ENCODE measurements at places on chromosomes 5 and 9.

- DNase-seq: no peak
These were observed 23.6 kb downstream of the COL27A1 start for GRCh38 chr9:114178756-114179450.

GRCh38 chr5:132433141-132433540, 57.4 kb downstream of the IRF1 start:
- no peak for DNase-seq

GRCh38 chr5:127011961-127012644, 18.3 kb downstream of the MARCHF3 start:
- DNase-seq: no peak

GRCh38 chr5:179509845-179510244, 40.5 kb upstream of the RUFY1 start:
- no peak for DNase-seq

GRCh38 chr9:19876569-19877316, 87.9 kb upstream of the SLC24A2 start:
- DNase-seq: no peak

DNA sequence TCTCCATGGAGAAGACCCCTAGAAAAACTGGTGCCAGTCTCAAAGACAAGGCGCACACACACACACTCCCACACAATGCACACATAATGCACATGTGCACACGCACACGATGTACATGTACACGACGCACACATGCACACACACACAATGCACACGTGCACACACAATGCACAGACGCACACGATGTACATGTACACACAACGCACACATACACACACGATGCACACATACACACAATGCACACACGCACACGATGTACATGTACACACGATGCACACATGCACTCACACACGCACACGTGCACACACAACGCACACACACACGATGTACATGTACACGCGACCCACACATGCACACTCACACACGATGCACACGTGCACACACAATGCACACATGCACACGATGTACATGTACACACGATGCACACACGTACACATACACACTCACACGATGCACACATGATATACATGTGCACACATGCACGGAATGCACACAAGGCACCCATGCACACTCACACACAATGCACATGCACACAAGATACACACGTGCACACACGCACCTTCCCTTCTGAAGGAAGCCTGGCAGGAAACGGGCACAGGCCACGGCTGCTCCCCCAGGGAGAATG, 76.5 kb downstream of the VAV2 start:
- no peak for DNase-seq

- no peak for DNase-seq
These were observed 464.3 kb upstream of the PAPPA start for GRCh38 chr9:115689331-115689730.

- DNase-seq: no peak
These were observed 138.5 kb upstream of the TAF11L2 start for GRCh38 chr5:17359451-17360011.

- DNase-seq: no peak
These were observed 92.7 kb upstream of the CKMT2 start for GRCh38 chr5:81140441-81140840.

DNA sequence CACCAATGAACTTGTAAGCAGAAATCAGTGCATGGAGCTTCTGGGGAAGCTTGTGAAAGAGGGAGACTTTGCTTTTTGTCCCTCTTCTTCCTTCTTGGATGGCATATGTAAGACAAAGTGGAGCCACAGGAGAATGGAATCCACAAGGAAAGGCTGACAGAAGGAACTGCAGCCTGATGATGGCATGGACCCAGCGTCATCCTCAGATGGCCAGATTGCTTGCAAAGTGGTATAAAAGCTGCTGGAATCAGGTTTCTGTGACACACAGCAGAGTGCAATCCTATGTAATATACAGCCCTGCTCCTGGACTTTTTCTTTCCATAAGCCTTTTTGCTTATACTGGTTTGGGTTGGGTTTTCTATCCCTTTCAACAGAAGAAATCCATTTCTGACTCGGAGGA, 31.4 kb upstream of the SPARC start:
- no peak for DNase-seq

- no peak for DNase-seq
These were observed 144.8 kb downstream of the MACROH2A1 start for GRCh38 chr5:135254183-135254582.

DNA sequence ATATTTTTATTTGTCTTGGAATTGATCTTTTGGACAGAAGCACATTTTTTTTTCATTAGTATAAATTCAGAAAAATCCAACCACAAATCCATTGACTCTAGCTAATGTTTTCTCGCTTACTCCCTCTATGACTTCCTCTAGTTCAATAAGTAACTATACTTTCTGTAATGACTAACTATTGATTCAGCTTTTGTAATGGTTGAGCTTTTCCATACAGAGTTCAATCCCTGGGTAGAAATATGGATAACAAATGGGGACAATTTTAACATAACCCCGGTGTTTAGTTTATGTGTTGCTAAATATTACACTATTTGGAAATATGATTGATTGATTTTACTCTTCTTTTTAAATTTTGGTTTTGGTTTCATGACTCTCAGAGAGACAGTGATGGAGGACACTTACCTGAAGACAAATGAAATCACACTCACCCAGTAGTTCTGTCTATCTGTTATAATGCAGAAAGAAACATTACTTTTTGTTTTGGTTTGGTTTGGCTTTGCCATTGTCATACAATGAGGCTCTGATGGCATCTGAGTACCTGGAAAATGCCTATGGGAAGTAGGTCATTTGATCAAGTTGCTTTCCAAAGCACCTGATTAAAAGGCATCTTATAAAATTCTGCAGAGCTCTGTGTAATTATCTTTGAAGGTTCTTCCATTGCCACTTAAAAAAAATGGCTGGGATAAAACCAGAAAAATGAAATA, 309.7 kb upstream of the MPDZ start:
- no peak for DNase-seq

DNA sequence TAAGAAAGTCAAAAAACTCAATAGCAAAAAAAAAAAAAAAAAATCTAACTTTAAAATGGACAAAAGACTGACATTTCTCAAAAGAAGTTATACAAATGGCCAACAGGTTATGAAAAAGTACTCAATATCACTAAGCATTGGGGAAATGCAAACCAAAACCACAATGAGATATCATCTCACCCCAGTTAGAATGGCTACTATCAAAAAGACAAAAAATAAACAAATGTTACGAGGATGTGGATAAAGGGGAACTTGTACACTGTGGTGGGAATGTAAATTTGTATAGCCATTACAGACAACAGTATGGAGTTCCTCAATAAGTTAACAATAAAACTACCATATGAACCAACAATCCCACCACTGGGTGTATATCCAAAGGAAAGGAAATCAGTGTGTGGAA, 37.2 kb downstream of the ENC1 start:
- no peak for DNase-seq

DNA sequence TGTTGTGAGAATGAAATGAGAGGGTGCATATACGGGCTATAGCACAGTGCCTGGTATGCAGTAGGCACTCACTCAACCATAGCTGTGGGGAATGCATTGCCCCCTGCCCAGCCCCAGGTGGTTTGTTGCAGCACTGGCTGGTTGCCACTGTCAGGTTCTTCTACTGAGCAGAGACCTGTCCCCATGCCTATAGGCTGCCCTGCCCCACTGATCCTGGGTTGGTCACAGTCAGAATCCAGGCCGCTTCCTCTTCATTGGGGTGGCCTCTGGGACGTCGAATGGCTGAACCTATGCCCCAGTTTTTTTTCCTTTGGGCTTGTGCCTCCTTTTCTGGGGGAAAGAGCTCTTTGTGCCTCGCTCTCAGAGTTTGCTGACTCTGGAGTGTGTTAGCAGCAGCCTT, 74.6 kb downstream of the RGS3 start:
- no peak for DNase-seq

- DNase-seq: no peak
These were observed 1.3 kb upstream of the PDLIM4 start for GRCh38 chr5:132256086-132256782.

- no peak for DNase-seq
These were observed 141.4 kb upstream of the LMX1B start for GRCh38 chr9:126472198-126472947.

- peak; percentile 51 for DNase-seq
These were observed at the start of gene PDZD2 for GRCh38 chr5:31638748-31639418. Gene PDZD2, plus strand, starts transcription at chr5:31639131.

GRCh38 chr5:52799358-52799982, 11.8 kb downstream of the ITGA1 start:
- no peak for DNase-seq

DNA sequence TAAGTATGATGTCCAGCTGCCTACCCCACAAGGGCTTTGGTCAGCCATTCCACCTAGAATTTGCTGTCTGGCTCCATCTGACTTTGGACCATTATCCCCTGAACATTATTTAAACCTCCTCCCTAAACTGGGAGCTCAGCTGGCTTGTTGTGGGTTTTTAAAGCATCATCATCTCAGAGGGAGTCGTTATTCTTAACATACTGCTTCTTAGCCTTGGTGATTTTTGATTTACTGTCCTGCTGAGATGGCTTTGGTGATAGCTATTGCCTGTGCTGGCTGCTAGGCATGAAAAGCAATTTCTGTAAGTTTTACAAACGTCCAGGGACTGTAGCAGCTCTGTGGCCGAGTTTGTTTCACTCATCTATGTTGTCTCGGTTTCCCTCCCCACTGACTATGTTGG, 256.1 kb downstream of the NR3C1 start:
- no peak for DNase-seq

- no peak for DNase-seq
These were observed 8.2 kb downstream of the NR2F1-AS1 start for GRCh38 chr5:93572608-93573353.

DNA sequence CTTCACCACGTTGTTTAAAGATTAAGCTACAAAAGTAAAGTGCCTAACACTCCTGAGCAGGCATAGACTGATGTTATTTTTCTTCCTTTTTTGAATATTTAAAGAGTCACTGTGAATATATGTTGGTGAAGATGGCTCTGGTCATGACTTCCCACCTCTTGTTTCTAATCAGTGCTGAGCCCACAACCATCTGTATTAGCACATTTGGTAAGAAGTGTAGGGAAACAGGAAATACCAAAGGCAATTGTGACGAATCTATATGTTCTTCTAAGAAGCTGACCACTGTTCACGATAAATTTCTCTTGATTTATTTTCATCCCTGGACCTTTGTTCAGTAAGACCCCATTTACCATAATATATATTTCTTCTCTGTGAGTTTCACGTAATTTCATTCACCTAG, 108.3 kb upstream of the PCA3 start:
- no peak for DNase-seq

DNA sequence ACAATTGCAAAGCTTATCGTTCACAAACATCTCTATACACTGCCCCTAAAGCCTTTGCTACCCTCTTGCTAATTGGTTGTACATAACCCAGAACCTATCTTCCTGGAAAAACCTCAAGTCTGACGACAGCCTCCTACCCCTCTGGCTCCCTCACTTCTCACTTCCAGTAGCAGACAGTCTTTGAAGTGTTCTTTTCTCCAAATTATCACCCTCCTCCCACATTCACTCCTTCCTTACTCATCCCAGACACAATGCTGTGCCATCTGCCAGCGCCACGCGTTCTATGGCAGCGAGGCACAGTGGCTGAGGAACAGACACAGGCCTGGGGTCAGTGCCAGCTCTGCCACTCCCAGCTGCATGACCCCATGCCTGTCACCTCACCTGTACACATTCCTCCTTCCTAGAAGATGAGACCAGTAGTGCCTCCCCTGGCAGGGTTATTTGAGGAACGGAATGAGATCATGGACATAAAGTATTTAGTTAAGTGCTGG, 27.7 kb downstream of the CLTA start:
- peak; percentile 20 for DNase-seq

GRCh38 chr5:134878403-134878802, 4.2 kb downstream of the TXNDC15 start:
- no peak for DNase-seq

All from activated T-helper 2 cell treated with anti-CD3 and anti-CD28 coated beads, Interferon-gamma antibody, Interleukin-2, Interleukin-4, amounts not matched to agents 10 μg/mL and 5 μg/mL and 100 μg/mL, durations not matched to agents 14 hours and 24 hours and 36 hours (primary cell).